ENCODE measurements at places on chromosomes 13 and 19.
A peak's percentile ranks its signal among the peaks of the same experiment; 100 is the strongest.

DNA sequence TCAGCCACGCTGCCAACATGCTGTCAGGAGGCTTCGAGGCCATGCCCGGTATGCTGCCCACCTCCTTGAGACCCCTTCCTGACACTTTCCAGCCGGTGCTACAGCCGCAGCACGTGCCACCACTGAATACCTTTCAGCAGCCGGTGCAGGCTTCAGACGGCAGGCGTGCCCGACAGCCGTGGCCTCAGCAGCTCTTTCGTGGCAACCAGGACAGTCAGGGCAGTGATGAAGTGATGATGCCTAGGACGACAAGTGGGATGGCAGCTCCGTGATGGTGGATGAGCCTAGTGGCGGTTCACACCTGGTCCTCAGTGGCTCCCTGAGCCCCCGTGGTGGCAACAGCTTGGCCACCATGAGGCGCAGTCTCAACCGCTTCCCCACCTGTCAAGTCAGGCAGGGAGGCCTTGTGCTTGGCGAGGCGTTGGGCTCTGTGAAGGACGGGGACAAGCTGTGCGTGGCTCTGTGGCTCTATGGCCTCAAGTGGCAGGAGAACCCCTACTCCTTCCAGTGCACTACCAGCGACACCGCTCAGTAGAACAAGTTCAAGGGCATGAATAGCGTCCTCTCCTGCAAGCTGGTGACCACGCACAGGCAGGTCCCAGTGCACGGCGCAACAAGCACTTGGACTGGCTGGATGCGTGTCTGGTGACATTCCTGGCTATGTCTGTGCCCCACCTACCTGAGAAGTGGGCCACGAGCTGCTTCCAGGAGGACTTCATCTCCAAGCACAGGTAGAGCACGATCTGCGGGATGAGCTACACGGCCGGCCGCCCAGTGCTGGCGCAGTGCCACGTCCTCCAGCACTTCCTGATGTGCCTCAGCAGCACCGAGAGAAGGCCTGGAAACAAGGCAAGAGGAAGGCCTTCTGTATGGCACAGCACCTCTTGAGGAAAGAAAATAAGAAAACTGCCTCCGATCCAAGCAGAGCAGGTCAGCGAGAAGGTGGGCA is 18.2 kb upstream of the ZNF14 start:
- no peaks in the 10 kb centered on the region for H3K27me3 ChIP-seq
- H3K36me3 ChIP-seq = no peaks in the 10 kb centered on the region
- no peaks in the 10 kb centered on the region for H3K4me1 ChIP-seq

DNA sequence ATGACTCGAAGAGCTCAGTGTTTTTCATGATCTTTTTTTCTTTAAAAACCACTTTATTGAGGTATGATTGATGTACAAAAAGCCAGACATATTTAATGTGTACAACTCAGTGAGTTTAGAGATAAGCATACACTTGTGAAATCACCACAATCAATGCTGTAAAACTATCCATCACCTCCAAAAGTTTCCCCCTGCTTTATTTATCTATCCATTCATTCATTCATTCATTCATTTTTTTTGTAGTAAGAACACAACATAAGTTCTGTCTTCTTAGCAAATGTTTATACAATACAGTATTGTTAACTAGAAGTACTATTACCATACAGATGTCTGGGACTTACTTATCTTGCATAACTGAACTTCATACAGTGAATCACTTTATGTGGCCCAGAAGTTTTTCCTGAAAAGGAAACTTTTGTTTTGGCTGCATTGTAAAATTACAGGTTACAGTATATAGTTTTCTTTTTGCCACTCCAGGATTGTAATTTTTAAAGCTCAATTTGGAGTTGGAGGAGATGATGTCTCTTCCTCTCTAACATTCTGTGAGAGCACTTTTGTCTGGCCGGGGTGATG is 6.7 kb downstream of the RAP2A start:
- no peak for DNase-seq
- no peak overlapping the region for H3K4me3 ChIP-seq
- no peaks in the 10 kb centered on the region for H3K4me1 ChIP-seq
- no peak overlapping the region for H3K27ac ChIP-seq
- H3K36me3 ChIP-seq = peaks cover 3% of the 10 kb centered on the region
- no peaks in the 10 kb centered on the region for H3K27me3 ChIP-seq

DNA sequence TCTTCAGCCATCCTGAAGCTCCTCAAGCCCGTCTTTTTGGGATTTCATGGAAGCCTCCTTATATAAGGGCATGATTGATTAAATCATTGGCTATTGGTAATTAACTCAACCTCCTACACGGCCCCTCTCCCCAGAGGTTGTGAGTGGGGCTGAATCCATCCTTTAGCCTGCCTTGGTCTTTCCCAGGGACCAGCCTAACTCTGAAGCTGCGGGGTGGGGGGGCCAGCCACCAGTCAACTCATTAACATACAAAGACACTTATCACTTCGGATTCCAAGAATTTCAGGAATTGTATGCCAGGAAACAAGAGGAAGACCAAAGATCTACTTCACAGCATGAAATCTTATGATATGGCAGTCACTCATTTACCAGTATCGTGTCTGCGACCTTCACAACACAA is 9.9 kb downstream of the COL4A1 start:
- no peak overlapping the region for H3K27ac ChIP-seq
- H3K27me3 ChIP-seq = peaks cover 38% of the 10 kb centered on the region
- H3K36me3 ChIP-seq = no peaks in the 10 kb centered on the region
- no peak overlapping the region for H3K4me3 ChIP-seq
- no peaks in the 10 kb centered on the region for H3K4me1 ChIP-seq

DNA sequence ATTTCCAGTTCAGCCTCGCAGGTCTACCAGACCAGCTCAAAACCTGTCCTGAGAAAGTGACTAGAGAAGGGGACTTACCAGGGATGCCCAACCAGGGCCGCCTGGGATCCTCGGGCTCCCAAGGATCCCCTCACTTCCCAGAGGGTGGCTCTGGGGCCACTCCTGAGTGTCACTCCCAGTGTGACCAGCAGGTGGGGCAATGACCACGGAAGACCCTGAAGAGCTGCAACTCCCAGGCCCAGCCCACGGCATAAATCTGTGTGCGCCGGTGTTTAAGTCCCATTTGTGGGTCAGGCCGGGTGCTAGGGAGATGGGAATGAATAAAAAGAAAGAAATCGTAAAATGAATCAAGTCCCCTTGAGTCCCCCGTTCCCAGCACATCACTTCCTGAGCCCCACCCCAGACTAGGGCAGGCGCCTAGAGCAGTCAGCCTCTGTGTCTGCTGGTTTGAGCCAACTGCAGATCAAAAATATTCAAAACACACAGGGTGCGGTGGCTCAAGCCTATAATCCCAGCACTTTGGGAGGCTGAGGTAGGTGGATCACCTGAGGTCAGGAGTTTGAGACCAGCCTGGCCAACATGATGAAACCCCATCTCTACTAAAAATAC is 10.7 kb downstream of the PTGIR start:
- H3K36me3 ChIP-seq = peaks cover 13% of the 10 kb centered on the region
- peak; percentile 88 for DNase-seq
- peaks cover 90% of the 10 kb centered on the region for H3K4me1 ChIP-seq
- no peak overlapping the region for H3K4me3 ChIP-seq
- no peaks in the 10 kb centered on the region for H3K27me3 ChIP-seq

- no peaks in the 10 kb centered on the region for H3K4me1 ChIP-seq
- H3K27me3 ChIP-seq = peaks cover 7% of the 10 kb centered on the region
- no peak overlapping the region for H3K4me3 ChIP-seq
- no peak overlapping the region for H3K27ac ChIP-seq
- no peaks in the 10 kb centered on the region for H3K36me3 ChIP-seq
Observed at GRCh38 chr13:39446865-39447264, 156.1 kb downstream of the LHFPL6 start.

GRCh38 chr13:27353166-27353583 is 71.2 kb upstream of the GTF3A start:
- no peak overlapping the region for H3K27ac ChIP-seq
- no peaks in the 10 kb centered on the region for H3K36me3 ChIP-seq
- peaks cover 7% of the 10 kb centered on the region for H3K4me1 ChIP-seq
- peak overlapping the region; percentile 15 for H3K4me3 ChIP-seq
- no peaks in the 10 kb centered on the region for H3K27me3 ChIP-seq
